Posterior vena cava (tissue), 2 donors: ENCODE measurements at places on chromosomes 2 and 18. TPM values are rescaled to one million over a fixed set of nuclear protein-coding genes. Genes with fewer than 3 reads are reported as not detected.

EVX2 gene
- total RNA-seq, result not detected

GAREM1 gene
- 8.3 TPM for total RNA-seq

SLC39A6 gene
- 27.9 TPM for total RNA-seq

FEV gene
- not detected for total RNA-seq

DSG4 gene
- not detected for total RNA-seq

RAPH1 gene
- total RNA-seq, result 44.0 TPM

NPAS2 gene
- 56.9 TPM for total RNA-seq

CTAGE1 gene
- not detected for total RNA-seq

MDH1B gene
- total RNA-seq, result 0.57 TPM

CCBE1 gene
- 3.0 TPM for total RNA-seq

CCDC178 gene
- total RNA-seq, result 0.97 TPM

SERPINB13 gene
- not detected for total RNA-seq

SAG gene
- total RNA-seq, result not detected
